GM13977 (cell line): ENCODE measurements at places on chromosomes 5 and 9.

DNA sequence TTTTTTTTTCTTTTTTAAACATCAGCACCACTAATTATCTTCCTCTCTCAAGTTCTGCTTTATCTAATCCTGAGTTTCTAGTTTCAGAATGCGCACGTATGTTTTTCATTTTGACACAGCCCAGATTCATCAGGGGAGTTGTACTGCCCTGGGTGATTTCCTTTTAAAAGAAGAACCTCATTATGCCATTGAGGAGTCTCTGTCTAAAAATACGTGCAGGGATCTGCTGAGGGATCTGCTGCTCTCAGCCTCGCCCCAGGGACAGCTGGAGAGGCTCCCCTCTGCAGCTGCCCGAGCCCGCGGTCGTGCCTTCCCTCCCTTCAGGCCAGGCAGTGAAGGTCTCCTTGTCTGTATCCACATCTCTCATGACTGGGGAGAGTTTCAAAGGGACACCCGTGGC lies 273.1 kb downstream of the ARHGEF28 start:
- peak; percentile 64 for DNase-seq

GRCh38 chr5:151615431-151615830 lies 24.3 kb upstream of the FAT2 start:
- DNase-seq, result no peak

DNA sequence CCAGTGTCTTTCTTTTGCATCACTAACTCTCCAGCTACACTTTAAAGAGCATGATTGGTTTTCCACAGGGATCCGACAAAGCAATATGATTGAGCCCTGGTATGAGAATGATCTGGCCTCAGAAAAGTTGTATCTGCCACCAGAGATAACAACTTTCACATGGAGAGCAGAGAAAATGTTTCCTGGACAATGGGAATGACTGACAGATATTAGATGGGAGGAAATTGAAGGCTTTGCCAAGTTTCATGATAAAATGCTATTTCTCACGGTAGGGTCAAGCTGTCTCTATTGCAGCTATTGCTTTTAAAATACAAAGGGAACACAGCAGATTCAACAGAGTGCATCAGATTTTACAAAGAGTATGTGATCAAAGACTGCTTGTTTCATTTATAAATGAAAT lies 56.4 kb upstream of the GLIS3 start:
- DNase-seq, result no peak

DNA sequence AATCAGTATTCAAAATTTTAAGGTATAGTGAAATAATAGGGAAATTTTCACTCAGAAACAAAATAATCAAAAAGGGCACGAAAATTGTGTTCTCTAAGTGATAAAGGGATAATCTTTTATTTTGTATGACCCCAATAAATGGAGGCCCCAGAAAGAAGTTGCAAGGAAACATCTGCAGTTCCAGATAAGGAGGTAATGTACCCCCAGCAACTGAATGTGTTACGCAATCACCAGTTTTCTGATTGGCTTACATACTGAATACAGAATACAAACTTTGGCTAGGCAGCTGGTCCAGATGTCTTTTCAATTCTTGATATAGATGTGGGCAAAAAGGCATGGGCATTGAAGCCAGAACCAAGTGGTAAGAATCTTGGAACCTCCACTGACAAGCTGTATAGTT lies 1.7 kb upstream of the TOPORS start:
- no peak for DNase-seq

DNA sequence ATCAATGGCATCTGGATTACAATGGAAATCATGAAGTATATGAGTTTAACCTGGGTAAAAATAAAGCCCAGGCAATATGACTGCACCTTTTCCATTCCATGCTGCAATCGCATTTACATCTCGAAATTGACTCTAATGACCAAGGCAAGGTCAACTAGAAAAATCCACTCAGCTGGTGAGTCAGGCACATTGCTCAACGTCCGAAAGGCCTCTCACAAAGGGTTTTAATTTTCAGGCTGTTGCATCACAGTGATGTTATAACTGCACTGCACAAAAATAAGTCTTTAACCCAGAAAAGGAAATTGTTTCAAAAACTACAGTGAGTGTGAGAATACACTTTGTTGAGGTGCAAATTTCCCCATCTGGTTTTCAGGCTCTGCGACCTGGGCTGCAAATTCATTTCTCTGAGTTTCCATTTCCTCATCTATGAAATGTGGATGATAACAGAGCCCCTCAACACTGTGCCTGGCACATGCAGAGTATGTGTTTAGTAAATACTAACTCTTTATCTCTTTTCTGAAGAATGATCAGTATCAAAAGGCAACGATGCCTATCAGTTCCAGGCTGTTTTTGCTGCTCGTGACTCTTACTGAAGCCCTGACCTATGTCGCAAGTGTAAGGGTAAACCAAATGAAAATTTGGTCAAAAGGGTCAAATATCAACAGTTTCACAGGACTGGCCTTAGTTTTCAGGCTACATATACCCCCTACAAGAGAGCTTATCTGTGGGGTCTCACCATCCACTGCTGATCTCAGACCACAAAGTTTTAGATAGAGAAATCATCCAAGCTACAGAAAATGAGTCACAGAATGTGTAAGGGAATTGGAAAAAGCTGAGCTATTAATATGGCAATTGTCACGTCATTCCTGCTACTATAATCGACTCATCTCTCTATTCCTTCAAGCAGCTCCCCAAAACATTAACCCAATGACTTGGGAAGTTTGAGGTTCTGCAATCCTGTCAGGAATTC lies 4.1 kb downstream of the NFIL3 start:
- DNase-seq, result no peak

DNA sequence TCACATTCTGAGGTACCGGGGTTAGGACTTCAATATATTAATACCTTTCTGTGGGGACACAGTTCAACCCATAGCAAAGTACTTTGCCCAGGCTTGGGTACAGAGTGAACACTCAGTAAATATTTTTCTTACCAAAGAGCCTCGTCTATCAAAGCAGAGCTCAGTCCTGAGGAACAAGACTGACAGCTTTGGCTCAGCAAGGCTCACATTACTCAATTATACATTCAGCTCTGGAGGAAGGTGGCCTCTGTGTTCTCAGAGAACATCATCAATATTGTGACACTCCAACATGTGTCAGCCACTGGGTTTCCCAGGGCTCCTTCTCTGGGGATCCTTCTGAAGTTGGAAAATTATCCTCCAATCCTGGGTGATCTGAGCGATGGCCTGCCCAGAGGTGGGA lies 186.4 kb downstream of the NMUR2 start:
- DNase-seq, result no peak

GRCh38 chr5:40733879-40734563 lies 21.7 kb downstream of the TTC33 start:
- no peak for DNase-seq

GRCh38 chr5:169300468-169301385 lies at the start of gene SLIT3:
TSS of gene SLIT3 (minus strand) at chr5:169301139. CDS start at chr5:169300709, 430 bp downstream.
- peak; percentile 40 for DNase-seq

DNA sequence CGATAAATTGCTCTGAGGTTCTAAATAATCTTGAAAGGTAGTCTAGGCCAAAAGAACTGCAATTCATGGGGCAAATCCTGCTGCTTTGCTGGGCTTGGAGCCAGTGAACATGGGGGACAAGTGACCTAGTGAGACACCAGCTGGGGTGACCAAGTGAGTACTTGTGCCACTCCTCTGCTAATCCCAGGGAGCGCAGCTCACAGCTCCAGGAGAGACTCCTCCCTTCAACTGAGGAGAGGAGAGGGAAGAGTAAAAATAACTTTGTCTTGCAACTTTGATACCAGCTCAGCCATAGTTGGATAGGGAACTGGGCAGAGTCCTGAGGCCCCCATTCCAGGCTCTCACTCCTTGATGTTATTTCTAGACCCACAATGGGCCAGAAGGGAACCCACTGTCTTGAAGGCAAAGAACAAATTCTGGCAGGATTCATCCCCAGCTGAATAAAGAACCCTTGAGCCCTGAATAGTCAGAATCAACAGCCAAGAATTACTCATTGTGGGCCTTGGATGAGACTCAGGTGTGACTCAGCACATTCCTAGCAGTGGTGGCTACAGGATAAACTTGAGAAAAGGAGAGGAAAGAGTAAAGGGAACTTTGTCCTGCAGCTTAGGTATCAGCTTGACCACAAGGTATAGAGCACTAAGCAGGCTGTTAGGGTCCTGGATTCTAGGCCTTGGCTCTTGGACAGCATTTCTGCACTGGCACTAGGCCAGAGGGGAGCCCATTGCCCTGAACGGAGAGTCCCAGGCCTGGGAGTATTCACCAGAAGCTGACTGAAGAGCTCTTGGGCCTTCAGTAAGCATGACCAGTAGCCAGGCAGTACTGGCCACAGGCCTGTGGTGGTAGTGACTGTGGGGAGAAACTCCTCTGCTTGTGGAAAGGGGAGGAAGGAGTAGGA lies 288.3 kb upstream of the CDH18 start:
- DNase-seq, result no peak

GRCh38 chr9:121830441-121831140 lies 179.2 kb downstream of the DAB2IP start:
- no peak for DNase-seq

DNA sequence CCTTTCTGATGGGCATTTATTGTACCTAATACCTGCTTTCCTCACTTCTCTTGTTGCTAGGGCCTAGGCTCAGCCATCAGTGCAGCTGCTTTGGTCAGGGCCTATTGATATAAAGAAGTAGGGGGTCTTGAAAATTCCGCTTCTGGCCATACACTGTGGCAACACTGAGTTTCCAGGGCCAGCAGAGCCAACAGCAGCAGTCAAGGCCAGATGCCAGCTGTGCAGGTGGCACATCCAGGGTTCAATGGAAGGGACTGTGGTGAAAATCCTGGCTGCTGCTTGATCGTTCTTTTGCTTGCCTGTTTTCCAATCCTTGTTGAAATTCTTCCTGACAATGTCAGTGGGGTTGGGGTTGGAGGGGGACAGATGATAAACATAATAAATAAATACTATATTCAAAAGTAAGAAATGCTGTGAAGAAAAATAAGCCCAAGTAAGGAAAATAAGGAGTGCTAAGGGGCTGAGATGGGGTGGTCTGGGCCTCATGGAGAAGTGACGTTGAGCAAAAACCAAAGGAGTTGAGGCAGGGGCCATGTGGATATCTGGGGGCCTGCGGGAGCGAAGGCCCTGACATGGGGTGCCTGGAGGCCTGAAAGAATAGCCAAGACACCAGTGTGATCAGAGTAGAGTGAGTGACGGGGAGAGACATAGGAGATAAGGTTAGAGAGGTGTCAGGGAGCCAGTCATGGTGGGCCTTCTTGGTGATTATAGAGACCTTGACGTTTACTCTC lies 91.0 kb upstream of the ALDH1B1 start:
- DNase-seq, result no peak

DNA sequence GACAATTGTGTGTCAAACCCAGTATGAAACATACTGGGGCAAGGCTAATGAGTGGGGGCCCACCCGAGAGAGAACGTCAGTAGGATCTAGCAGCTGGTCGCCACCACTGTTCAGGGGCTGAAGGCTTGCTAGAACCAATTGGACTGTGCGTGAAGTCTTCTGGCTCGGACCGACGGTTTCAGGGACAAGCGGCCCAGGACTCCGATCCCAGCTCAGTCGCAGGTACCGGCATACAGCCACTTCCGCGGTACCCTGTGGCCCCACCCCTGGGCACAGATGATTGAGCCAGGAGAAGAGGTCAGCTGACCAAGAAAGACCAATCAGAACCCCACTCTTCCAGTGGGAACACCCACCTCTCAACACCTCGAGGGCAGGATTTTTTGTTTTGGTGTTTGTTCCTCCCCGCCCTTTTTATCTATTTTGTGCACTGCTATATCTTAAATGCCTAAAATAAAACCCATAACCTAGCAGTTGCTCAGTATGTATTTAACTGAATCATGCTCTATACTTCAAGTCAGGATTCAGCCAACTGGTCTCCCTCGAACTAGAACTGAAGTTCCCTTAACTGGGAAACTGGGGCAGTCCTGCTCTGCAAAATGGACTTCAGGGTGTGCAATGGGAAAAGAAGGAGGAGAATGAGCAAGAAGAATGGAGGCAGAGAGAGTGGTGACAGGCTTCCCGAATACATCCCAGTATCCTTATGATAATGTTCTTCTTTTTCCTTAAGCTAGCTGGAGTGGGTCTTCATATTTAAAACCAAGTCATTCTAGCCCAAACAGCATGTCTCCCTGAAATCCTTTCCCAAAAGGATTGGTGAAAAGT lies 21.1 kb upstream of the CPEB4 start:
- no peak for DNase-seq

DNA sequence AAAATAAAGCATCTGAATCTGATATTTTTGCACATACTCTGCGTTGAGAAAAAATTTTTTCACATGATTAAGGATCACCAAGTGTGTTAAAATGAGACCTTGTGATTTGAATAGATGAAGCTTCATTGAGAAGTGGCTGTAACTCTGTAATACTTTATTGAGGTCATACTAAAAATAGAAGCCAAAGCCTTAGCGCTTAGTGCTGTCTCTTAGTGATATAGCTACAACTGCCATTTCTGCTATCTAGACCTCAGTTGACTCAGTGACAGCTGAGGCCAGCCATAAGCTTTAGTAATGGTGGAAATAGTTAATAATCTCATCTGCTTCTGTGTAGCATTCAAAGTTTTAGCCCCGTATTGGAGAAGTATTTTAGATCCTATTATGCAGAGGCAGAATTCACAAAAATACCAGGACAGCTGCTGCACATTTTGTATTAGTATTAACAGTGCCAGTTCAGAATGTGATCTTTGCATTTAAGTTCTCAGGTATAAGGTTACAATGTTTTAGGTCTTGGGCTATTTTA lies 107.4 kb upstream of the SGCD start:
- DNase-seq, result no peak

DNA sequence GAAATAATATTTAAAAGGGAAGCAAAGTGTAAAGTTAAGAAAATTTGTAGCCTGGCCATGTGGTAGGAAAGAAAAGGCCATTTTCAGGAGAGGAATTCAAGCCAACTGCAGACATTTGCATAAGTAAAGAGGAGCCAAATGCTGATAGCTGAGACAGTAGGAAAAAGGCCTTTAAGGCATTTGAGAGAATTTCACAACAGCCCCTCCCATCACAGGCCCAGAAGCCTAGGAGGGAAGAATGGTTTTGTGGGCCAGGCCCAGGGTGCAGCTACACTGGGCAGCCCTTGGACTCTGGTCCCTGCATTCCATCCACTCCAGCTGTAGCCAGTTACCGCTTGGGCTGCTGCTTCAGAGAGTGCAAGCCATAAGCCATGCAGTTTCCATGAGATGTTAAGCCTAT lies 1556.8 kb downstream of the EFNA5 start:
- no peak for DNase-seq

GRCh38 chr5:133952729-133953567 lies 15.5 kb downstream of the C5orf15 start:
- DNase-seq, result no peak

GRCh38 chr5:124444147-124444775 lies 302.2 kb downstream of the ZNF608 start:
- peak; percentile 47 for DNase-seq

DNA sequence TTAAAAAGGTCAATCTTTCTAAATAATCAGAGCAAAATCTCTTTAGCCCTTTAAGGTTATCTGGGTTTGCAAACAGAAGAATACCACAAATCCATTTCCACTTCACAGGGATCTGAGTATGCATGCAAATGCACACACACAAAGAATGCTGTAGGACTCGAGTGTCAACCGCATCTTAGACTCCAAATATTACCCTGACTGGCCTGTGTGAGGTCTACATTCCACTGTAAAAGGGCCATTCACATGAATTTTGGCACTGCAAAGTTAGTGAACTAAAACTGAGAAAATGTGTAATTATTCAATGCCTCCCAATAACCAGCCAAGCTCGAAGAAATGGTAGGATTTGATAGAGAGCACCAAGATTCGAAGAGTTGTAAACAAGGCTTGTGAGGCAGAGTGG lies 199.9 kb downstream of the AGTPBP1 start:
- DNase-seq, result no peak

- no peak for DNase-seq
Observed at GRCh38 chr5:172506251-172506650, 51.9 kb upstream of the SH3PXD2B start.

GRCh38 chr9:72542917-72543316 lies 21.5 kb downstream of the TMC1 start:
- no peak for DNase-seq
